ENCODE measurements at places on chromosomes 11 and 22.

DNA sequence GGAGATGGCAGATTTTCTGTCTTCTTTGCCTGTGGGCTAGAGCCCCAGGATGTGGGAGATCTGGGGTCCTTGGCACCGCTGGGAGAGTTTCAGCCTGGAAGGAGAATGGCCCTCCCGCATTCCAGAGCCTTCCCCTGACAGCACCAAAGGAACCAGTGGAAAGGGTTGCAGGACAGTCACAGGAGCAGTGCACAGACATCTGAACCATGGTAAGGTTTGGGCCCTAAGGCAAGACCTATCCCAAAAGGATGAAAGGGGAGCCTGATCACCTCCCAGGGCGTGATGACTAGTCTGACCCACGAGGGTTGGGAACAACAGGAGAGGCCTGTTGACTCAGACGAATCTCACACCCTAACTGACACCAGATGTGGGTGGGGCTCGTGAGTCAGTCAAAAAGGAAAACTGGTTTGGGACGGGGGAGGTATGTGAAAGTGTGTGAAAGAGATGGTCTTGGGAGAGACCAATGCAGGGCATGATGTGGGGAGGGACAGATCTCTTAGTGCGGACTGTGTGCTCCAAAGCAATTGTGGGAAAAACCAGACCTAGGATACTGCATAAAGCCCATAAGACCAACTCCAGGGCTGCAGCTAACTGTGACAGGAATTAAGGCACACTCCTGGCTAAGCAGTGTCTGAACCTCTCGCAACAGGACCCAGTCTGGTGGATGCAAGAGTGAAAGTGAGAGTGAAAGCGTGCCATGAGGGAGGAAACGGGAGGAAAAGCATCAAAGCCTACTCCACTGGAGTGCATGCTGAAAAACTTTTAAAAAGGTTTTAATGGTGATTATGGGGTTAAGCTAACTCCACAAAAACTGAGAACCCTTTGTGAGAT is 39.1 kb upstream of the GLYAT start:
- DNase-seq = peak; percentile 94

DNA sequence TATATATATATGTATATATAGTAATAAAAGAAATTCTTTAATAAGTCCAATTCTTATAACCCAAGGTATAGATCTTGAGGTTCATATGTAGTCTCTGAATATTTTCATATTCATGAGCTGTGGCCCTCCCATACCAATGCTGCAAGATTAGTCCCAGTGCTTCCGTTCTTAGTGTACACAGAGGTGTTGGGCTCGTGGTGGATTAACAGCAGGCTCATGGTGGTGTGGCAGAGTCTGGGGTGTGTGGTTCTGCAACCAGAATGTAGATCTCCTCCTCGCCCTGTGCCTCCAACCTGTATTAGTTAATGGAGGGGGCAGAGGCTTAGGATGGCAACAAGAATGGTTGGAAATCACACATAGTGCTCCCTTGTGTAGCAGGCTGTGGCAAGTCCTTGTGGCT is 16.8 kb downstream of the PRDM10 start:
- no peak for DNase-seq

GRCh38 chr11:125950696-125951651 is 5.1 kb downstream of the VSIG10L2 start:
- DNase-seq = peak; percentile 57

DNA sequence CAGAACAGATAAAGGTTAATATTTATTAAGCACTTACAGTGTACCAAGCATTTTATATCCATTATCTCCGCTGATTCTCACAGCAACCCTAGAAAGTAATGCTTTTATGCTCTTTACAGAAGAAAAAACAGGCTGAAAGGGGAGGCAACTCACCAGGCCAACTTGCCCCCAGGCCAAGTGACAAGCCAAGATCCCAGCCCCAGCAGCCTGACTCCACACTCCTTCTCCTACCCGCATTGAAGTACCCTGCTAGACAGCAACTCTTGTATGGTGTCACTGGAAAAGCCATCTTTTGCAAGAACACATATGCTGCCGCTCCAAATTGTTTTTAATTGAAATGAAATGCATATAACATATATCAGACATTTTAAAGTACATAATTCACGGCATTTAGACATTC is 25.6 kb downstream of the SMCO4 start:
- DNase-seq = no peak

- DNase-seq = no peak
These were observed 96.3 kb upstream of the CLMP start for GRCh38 chr11:123291201-123291869.

- peak; percentile 37 for DNase-seq
These were observed 429 bp downstream of the VEGFB start for GRCh38 chr11:64234647-64235379.

DNA sequence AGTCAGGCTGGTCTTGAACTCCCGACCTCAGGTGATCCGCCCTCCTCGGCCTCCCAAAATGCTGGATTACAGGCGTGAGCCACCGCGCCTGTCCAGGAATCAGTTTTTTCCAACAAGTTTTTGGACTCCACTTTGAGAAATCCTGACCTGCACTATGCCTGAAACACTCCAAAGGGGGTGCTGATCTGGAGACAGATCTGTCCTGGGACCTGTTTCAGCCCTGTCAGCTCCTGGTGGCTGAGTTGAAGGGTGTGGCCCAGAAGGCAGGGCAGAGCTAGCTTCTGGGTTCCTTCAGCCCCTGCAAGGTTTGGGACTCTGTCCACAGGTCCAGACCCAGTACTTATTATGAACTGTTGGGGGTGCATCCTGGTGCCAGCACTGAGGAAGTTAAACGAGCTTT is 1.2 kb downstream of the DNAJC4 start:
- DNase-seq = no peak

DNA sequence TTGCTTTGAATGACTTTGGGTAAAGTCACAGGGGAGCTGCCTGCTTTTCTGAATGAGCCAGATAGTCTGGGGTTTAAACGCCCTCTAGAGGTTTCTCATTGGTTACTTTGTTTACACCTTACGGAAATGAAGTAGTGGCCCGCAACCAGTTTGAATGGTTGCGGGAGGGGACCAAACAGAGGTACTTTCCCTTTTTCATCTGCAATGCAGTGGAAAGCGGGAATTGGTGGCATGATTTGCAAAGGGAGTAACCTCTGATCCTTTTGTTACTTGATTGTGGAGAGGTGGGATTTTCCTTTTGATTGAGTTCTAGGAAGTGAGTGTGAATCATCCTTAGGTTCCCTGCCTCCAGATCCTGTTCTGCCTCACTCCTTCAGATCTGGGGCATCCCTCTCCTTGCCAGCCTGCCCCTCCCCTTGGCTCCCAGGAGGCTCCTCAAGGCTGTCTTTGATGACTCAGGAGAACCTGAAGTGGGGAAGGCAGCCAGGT is 15.9 kb upstream of the GLYATL1 start:
- peak; percentile 86 for DNase-seq

DNA sequence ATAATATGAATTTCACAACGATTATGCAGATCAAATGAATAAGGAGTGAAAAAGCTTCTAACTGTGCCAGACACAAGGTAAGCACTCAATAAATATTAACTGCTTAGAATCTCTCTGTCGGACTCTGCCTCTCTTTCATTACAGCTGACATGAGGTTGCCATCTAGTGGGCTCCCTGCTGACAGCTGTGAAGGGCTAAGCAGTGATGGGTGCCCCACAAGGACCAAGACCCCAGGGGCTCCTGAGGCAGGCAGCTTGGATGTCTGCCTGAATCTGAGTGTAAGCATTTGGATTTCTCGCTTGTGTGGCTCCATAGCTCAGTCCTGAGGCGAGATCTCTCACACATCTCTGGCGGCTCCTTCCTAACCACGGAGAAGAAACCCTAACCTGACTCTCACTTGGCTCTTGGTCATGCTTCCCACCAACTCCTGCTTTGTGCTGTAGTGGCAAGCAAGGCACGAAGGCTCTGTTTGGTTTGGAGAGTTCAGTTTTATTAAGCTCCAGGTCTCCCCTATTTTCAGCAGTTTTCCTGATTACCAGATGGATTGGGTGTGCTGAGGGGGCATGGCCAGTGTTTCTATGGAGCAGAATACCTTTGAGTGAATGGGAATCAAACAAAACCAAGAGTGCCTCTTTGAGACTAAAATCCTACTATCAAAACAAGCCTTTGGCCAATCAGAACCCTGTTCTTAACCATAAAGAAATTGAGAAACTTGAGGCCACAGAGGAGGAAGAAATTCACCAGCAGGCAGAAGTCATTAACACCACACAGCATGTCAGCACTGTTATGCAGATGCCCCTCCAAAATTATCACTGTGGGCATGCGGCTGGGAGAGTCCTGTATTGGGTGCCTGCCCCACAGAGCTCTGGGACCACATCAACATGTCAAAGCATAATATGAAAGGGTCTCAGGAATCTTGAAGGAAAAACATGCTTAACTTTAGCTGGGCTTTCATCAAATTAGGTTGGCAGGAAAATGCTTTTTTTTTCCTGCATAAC is 152.8 kb upstream of the NTM start:
- peak; percentile 12 for DNase-seq

- DNase-seq = no peak
These were observed 117.1 kb downstream of the LDLRAD3 start for GRCh38 chr11:36060926-36061325.

DNA sequence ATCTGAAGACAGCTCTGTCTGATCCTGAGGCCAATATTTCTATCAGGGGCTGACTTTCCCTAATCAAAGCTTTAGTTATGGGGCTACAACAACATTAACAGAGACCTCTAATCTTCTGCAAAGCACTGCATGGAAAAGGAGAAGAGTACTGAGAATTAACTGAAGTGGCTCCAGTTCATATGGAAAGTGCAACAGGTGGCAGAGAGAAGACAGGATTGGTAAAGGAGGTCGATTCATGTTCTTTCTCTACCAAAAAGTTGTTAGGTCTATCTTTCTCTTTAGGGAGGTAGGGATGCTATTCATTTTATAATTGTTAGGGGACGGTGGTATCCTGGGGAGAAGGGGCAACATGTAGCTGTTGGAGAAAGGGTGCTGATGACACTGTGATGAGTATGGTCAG is 232.7 kb upstream of the NARS2 start:
- DNase-seq = no peak

- DNase-seq = peak; percentile 55
These were observed 53.8 kb upstream of the CAPRIN1 start for GRCh38 chr11:33997584-33998251.

DNA sequence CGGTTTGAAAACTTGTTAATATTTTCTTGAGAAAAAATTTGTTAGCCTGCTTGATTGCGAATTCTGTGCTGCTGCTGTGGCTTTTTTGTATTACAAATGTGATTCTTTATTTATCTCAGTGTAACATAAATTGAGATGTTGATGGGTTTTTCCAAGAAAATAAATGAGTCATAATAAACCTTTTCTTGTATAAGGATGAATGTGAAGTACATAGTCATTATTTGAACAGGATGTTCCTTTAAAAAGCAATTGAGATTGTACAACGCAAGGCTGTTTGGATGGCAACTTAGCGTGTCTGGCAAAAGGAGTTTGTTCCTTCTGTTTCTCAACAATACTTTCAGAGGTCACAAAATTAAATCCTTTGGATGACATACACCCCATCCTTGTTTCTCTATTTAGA is 24.6 kb upstream of the CARD18 start:
- no peak for DNase-seq

DNA sequence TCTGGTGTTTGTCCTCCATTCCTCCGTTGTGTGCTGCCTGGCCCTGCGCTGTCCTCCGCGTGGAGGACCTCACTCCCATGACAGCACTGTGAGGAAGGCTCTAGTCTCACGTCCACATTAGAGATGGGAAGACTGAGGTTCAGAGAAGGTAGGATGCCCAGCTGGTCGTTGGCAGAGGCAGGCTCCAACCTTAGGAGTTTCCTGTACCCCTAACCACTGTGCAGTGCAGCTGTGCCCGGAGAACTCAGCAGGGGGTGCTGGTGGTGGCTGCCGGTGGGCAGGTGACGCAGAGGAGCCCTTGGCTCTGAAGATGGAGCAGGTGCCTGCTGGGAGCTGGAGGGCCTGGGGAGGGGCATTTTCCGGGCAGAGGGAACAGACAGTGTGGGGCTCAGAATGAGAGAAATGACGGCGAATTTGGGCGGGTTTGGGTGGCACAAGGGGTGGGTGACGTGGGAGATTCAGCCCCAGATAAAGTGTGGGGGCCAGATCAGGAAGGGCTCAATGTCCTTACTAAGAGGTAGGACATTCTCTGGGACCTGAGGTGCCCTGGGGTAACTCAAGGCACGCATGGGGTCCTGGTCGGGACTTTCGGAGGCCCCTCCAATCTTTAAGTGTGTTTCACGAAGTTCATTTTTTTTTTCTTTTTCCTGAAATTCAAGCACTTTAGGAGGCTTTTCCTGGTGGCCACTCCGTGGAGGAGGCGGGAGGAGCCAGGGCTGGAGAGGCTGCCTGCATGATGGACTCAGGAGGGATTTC is 535.0 kb downstream of the TBC1D22A start:
- DNase-seq = no peak

GRCh38 chr11:32610797-32611352 is 27.2 kb downstream of the EIF3M start:
- DNase-seq = no peak

GRCh38 chr22:48581205-48581766 is 1246.4 kb downstream of the BRD1 start:
- DNase-seq = no peak

DNA sequence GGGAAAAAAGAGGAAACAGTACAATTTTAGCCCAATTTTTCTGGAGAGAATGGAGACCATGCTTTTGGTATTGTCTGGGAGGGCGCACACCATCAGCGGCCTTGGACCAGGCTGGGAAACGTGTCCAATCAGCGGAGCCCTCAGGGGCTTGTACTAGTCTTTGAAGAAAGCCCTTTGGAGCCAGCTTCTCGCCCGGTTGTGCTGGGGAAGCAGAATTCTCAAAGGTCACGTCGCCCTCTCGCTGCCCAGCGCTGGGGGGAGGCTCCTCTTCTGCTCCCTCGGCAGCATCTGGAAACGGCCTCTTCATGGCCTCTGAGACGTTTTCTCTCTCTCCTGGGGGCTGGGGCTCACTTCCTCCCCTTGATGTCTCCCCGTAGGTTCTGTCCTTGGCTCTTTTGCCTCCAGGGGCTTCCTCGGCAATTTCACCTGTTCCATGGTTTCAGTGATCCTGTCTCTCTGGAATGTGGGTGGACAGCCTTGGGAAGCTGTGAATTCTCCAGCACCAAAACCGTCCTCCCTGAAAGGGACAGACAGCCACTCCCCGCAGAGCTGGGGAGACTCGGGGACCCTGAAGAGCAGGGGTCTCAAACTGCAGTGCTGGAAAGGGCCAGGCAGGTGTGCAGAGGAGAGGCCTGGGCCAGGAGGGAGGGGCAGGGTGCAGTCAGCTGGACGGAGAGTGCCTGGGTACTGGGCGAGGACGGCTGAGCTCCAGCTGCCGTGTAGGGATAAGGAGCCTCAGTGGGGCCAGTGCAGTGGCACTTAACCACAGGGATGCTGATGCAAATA is 80.2 kb downstream of the RPS6KA4 start:
- no peak for DNase-seq

GRCh38 chr11:123473941-123474677 is 44.0 kb downstream of the GRAMD1B start:
- peak; percentile 92 for DNase-seq

Data from M059J (cell line).